ENCODE measurements at places on chromosomes 2 and 18. TPM values are rescaled to one million over a fixed set of nuclear protein-coding genes. Genes with fewer than 3 reads are reported as not detected.

GRCh38 chr2:237724811-237725478 lies 73.6 kb upstream of the RBM44 start:
- peak; percentile 78 for DNase-seq

DNA sequence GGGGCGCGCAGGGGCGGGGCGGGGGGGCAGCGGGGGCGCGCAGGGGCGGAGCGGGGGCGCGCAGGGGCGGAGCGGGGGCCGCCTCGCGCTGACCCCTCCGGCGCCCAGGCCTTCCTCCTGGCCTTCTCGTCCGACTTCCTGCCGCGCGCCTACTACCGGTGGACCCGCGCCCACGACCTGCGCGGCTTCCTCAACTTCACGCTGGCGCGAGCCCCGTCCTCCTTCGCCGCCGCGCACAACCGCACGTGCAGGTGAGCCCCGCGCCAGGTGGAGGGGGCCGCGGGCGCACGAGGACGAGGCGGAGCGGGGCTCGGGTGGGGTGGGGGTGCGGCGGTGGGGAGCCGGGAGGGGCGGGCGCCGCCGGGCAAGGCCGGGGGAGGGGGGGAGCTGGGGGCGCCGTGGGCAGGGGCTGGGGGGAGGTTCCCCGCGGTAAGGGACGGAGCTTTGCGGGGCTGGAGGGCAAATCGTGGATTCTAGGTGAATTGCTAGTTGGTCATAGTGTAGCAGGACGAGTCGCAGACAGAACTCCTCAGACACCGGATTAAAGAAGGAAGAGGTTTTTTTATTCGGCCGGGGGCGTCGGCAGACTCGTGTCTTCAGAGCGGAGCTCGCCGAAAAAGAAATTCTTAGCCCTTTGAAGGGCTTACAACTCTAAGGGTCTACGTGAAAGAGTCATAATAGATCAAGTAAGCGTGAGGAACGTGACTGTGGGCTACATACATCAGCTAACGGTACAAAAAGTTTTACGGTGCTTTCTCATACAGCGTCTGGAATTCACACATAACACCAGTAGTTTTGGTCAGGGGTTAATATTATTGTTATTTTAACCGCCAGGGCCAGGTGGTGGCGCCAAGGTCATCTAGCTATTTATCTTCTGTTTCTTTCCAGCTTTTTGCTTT lies 29.9 kb downstream of the ANO7 start:
- DNase-seq: no peak

Gene STK11IP
- total RNA-seq: 11.4 TPM

- DNase-seq: no peak
These were observed 15.2 kb downstream of the FBXO41 start for GRCh38 chr2:73268830-73269685.

DNA sequence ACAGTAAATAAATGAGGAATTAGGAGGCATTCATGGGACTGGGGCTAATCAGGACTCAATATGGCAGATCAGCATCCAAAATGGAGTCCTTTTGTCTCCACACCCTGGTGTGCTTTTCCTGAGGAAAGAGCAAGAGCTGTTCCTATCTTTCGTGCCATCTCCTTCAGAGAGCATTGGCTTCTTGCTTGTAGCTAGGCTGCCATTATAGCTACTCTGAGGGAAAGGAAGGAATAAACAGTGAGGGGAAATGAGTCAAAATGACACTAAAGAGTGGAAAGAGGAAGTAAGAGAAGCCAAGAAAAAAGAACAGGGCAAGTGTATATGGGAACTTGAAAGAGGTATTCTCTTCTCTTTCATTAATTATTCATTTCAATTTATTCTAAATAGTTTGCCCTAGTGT lies 8.4 kb upstream of the NMI start:
- DNase-seq: peak; percentile 23

GRCh38 chr2:27078267-27079194 lies at the start of gene EMILIN1:
TSS of gene EMILIN1 (plus strand) at chr2:27078615. CDS start at chr2:27079066, 451 bp downstream.
- DNase-seq: peak; percentile 24

GRCh38 chr2:144523596-144524117 lies 3.7 kb upstream of the ZEB2 start:
- DNase-seq: no peak

Gene NTSR2
- not detected for total RNA-seq

Gene TTC21B
- total RNA-seq: 20.9 TPM

Gene LIMS2
- 3.1 TPM for total RNA-seq

- DNase-seq: no peak
These were observed 186.4 kb downstream of the VAPA start for GRCh38 chr18:10100196-10100595.

- peak; percentile 97 for DNase-seq
These were observed 136.7 kb downstream of the LAMA3 start for GRCh38 chr18:23825978-23826405.

DNA sequence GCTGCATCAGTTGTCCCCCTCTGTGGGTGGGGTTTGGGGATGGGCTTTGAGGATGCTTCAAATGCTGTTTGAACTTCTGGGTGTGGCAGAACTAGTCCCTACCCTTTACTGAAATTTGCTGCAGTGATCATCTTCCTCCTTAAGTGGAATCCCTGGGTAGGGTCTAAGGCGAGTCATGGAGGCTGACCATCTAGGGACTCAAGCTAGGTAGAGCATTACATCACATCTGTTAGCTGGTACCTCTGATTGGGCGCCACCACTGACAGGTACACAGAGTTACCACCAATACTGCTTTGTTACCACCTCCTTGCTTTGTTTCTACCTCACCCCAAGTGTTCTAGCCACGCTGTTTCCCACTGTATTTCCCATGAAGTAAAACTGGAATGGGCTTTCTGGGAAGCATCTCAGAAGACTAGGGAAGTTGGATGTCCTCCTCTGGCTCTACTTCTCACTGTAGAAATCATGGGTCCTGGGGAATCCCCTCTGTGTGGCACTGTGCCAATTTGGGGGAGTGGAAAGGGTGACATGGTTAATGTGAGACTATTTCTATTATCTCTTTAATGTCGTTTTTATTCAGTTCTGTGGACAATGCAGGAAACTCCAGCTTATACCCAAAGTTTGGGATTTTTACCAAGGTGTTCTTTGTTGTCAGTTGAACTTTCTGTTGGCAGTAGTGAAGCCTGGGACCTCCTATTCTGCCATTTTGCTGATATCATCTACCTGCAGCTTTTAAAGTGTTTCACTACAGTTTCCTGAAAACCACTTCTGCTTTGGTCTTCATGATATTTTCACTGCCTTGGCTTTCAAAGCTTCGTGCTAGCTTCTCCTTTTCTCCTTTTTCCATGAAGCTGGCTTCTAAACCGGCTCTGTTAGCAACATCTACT lies 14.5 kb upstream of the SULT1C4 start:
- no peak for DNase-seq

- no peak for DNase-seq
These were observed 655.3 kb upstream of the SETBP1 start for GRCh38 chr18:44025421-44025820.

DNA sequence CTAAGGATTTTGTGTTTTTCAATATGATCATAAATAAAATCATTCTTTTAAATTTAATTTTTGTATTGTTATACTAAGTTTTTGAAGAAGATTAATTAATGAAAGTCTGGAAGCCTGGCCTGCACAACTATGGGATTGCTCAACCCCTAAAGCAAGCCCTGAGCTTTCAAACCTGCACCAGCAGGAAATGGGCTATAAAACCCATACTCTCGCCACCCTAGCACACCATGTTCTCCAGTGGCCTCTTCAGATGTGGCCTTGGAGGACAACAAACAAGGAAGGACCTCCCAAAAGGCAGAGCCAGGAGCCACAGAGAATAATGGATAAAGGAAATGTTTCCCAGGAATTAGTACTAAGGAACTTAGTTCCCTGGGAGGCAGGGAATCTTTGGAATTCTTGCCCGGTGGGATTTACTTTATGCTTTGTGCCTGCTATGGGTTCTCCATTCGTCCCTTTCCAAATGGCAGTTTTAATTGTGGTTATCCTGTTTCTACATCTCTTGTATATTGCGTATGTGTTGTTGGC lies 212.5 kb downstream of the ZFP36L2 start:
- DNase-seq: no peak

Gene ABCG8
- not detected for total RNA-seq

Gene CIDEA
- total RNA-seq: not detected

- no peak for DNase-seq
These were observed 58.0 kb downstream of the ZNF516 start for GRCh38 chr18:76437011-76437410.

- no peak for DNase-seq
These were observed 7.7 kb upstream of the RHBDD1 start for GRCh38 chr2:226828191-226828590.

GRCh38 chr18:56647951-56648893 lies 2.9 kb upstream of the WDR7 start:
- DNase-seq: no peak

DNA sequence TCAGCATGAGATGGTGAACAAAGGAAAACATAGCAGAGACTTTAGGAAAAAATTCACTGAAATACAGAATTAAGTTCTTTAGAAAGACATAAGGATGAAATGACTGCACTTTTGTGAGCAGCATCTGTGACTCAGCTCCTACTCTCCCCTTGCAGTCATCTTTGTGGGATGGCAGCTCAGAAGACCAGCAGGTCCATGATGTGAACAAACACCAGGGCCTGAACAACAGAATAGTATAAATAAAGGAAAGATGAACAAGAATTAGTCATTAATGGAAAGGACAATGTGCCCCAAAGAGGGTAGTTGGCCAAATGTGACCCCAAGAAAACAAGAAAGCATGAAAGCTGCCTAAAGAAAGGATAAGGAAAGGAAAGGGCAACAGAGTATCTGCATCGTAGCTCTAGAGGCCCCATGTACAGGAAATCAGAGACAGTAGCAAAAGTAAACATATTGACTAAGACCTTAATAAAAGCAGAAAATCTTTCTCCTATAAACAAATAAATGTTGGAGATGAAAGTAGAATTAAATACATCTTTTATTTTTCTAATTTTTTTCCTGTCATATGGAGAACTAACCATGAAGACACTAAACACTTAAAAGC lies 318.0 kb downstream of the ZEB2 start:
- DNase-seq: no peak

DNA sequence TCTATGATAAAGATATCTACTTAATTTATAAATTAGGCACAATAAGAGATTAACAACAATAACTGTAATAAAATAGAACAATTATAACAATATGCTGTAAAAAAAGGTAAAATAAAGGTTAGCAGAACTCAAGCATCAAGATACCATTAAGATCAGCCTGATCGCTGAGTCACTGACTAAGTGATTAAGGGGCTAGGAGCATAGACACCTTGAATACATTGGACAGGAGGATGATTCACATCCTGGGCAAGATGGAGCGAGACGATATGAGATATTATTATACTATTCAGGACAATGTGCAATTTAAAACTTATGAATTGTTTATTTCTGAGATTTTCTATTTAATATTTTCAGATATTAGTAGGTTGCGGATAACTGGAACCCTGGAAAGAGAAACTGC lies 1277.8 kb upstream of the ZEB2 start:
- no peak for DNase-seq

DNA sequence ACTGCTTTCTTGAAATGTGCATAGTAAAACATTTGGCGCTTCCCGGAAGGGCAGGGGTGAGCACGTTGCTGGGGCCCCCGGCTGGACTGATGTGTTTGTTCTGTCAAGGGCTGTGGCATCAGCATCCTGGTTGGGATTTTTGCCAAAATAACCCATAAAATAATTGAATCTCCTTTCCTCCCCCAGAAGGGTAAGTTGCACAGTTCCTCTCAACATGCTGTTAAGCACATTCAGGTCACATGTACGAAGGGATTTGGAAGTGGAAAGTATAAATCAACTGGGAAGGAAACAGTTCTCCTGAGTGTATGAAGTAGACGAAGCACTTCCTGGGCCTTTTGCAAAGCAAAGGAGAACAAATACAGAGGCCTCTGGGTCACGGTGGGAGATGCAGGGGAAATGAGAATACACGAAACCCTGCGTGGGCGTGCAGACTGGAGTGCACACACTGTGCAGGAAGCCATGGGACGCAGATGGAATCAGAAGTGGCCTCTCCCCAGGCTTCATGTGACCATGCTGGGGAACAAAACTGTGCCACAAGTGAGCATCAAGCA lies 183.9 kb downstream of the LPIN1 start:
- DNase-seq: peak; percentile 79

Gene CD8A
- under 0.01 TPM for total RNA-seq

GRCh38 chr2:112623913-112624777 lies 21.6 kb upstream of the SLC20A1 start:
- peak; percentile 64 for DNase-seq

Gene RFX8
- total RNA-seq: 0.13 TPM

GRCh38 chr2:238967031-238967977 lies 119.4 kb downstream of the TWIST2 start:
- no peak for DNase-seq

Gene UGT1A9
- not detected for total RNA-seq

Gene ANO7
- total RNA-seq: 1.0 TPM

DNA sequence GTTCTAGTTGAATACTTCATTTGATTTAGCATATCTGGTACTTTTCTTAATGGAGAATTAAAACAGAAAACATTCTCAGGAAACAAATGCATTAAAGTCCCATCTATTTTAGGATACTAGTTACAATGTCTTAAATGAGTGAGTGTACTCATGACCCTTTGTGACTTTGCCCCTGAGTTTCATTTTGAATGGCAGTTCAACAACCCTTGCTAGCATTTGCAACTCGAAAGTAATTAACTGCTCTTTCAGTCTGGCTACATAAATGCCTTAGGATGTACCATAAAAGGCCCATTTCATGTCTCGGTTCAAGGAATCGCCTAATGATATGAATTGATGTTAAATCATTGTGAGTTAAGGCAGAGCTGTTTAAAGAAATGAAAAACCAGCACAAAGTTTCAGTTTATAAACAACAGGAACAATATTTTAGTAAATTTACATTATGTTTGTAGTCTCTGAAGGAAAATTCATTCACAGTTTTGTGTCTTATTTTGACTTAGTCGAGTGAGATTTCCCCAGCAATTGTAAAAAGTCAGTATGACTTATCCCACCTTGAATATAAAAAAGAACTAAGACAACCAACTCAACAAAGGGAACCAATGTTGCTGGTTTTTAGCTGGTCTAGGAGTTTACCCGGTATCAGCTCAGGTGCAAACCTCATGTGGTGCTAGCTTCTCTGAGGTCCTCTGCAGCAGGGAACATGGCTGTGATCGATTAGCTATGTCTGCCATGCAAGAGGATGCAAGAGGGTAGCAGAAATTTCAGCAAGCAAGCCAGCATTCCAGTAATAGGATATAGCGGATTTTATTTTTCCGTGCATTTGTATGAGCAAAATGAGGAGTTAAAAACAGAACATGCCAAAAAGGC lies 386.2 kb downstream of the PTPRM start:
- no peak for DNase-seq

Gene LOXHD1
- total RNA-seq: under 0.01 TPM

DNA sequence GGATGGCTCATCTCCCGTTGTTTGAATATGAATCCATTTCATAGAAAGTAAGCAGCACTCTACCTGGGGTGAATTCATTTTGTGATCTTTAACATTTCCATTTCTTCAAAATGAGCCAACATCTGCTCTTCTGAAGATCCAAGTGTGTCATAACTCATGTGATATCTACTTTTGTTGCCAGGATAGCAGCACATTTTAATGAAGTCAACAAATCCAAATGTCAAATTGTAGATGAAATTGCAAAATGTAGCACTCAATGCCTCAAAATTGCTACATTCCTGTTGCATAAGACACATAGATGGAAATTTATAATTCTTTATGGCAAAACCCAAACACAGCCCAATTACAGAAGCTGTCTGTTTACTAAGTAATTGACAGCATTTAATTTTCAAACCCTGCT lies 360.7 kb downstream of the TMX3 start:
- DNase-seq: no peak

Gene RESP18
- not detected for total RNA-seq

Gene DNAJB2
- total RNA-seq: 15.4 TPM
